ENCODE measurements at places on chromosomes 4 and X.

DNA sequence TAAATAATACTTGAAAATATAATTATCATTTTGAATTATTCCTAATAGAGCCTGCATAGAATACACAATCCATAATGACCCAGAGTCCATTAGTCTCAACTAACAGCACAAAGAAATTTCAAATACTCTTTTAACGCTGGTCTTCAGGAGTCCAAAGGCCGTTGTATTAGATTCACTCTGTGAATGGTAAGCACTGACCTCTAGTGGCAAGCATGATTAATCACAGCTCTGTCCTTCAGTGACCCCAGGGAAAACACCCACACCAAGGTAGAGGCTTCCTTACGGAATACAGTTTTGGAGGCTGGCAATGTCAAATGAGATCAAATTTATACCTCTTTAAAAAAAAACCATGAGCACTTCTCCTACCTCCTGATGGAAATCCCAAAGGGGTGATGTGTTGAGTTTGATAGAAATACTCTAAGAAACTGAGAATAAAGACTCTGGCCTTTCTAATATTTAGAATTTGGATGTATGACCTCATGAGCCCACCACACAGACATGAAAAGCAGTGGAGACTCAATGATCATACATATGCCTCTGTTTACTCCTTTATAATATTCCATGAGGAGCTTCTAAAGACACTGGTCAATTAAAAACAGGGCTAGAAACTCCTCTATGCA lies 147.2 kb upstream of the DKK2 start:
- DNase-seq = no peak

DNA sequence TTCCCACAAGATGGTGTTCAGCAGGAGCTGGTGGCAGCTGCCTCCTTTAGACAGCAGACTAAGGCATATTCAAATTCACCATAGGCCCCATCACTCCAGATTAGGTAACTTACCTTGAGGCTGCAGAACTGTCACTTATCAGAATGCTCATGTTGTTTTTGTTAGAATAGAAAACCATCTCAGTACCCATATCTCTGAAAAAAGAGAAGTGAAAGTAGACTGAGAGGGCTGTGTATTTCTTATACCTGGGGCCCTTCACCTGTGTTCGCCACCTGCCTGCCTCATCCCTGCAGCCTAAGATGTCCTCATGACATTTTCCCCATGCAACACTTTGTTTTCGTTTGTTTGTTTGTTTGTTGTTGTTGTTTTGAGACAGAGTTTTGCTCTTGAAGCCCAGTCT lies 32.9 kb upstream of the SPRY1 start:
- no peak for DNase-seq

DNA sequence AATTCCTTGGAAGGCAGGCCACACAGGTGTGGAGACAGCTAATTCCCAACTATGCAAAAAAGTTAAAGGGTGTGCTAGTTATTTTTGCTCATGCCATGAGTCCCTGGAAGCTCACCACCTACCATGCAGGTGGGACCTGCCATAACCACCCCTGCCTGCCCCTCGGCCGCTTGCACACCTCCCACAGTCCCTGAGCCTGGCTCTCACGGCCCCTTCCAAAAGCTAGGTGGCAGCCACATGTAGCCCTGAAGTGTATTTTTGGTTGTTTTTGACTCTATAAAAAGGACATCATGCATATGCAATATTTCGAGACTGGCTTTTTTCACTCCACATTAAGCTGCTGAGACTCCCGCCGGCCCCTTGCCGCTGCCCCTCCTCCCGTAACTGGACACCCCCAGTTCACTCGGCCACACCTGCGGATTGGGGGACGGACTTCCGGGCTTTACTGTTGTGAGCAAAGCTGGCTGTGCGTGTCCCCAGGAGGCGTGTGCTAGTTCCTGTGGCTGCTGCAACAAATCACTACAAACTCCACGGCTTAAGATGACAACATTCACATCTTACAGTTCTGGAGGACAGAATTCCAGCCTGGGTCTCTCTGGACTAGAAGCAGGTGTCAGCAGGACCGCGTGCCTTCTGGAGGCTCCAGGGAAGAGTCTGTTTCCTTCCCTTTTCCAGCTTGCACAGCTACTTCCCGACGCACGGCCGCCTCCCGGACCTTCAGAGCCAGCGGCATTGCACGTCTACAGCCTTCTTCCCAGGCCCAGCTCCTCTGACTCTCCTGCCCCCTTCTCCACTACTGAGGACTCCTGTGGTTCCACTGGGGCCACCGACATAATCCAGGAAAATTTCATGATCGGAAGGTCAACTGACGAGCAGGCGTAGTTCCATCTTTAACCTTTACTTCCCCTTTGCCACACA lies 24.8 kb downstream of the ZFYVE28 start:
- no peak for DNase-seq

- DNase-seq = no peak
Observed at GRCh38 chrX:119690921-119691716, 1.8 kb downstream of the SEPTIN6 start.

DNA sequence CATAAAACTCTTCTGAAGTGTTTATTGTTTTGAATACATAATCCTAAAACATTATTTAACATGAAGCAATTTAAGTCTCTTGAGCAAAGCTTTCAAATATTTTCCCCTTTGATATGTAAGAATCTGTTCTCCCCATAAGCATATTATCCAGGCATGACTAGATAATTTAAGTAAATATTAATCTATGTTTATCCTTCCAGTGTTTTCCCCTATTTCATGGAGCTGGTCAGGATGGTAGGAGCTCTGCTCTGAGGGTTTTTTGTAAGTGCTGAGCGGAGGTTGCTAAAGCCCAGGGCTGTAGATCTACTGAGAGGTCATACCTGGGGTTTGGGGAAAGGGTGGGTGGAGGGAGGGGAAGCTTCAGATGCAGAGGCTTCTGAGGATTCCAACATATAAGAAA lies 258.9 kb upstream of the SFRP2 start:
- DNase-seq = no peak

DNA sequence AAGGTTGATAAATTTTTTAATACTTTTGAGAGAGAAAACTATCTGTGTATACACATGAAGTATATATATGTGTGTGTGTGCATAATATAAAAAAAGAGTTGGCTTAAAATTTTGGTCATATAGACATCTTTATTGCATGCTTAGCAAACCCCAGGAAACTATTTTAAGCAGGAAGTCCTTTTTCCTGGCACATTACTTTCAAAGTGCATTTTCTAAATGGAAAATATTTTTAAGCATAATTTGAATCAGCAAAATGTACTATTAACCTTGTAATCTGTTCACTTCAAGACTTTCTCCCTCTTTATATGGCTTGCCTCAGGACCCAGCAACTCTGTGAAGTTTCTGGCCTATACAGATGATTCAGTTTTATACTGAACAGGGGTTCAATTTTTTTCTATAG lies 106.3 kb downstream of the CDS1 start:
- no peak for DNase-seq

GRCh38 chr4:48943387-48943786 lies 36.8 kb upstream of the OCIAD2 start:
- DNase-seq = no peak

GRCh38 chrX:73134741-73135140 lies 55.4 kb upstream of the PABPC1L2A start:
- DNase-seq = no peak

GRCh38 chrX:74579597-74580198 lies 34.7 kb downstream of the RLIM start:
- no peak for DNase-seq

DNA sequence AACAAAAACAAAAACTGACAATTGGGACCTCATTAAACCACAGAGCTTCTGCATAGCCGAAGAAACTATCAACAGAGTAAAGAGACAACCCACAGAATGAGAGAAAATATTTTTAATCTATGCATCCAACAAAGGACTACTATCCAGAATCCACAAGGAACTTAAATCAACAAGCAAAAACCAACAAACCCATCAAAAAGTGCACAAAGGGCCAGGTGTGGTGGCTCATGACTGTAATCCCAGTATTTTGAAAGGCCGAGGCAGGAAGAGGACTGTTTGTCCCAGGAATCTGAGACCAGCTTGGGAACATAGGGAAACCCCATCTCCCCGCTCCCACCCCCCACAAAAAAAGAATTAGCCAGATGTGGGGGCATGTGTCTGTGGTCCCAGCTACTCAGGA lies 10.7 kb downstream of the C4orf51 start:
- no peak for DNase-seq

- no peak for DNase-seq
Observed at GRCh38 chrX:17836830-17837229, 24.3 kb downstream of the RAI2 start.

GRCh38 chrX:68693481-68694434 lies 46.3 kb downstream of the STARD8 start:
- no peak for DNase-seq

- DNase-seq = no peak
Observed at GRCh38 chrX:100076031-100076430, 334.0 kb downstream of the PCDH19 start.

DNA sequence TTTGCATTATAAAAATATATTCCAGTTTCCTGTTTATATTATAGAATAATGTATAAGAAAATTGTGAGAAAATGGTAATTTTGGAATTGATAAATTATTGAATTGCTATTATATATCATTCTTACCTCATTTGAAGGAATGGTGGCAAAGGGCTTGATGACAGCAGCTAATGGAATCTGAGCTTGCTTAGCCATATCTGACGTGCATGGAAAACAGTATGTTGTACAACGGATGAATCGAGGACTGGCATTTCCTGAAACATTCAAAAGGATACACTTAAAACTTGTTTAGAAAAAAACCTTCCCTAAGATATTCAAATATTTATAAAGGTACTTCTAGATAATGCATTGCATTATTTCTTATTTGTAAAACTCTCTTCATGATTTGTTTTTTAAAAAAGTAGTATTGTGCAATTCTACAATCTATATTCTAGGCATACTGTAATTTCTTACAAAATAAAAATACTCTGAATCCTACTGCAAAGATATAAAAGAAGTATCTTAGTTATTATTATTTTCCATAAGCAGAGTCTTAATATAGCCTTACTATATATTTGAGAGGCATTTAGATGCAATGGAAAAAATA lies 38.3 kb downstream of the SEC24D start:
- no peak for DNase-seq

GRCh38 chr4:127641524-127641923 lies 8.8 kb downstream of the INTU start:
- no peak for DNase-seq

DNA sequence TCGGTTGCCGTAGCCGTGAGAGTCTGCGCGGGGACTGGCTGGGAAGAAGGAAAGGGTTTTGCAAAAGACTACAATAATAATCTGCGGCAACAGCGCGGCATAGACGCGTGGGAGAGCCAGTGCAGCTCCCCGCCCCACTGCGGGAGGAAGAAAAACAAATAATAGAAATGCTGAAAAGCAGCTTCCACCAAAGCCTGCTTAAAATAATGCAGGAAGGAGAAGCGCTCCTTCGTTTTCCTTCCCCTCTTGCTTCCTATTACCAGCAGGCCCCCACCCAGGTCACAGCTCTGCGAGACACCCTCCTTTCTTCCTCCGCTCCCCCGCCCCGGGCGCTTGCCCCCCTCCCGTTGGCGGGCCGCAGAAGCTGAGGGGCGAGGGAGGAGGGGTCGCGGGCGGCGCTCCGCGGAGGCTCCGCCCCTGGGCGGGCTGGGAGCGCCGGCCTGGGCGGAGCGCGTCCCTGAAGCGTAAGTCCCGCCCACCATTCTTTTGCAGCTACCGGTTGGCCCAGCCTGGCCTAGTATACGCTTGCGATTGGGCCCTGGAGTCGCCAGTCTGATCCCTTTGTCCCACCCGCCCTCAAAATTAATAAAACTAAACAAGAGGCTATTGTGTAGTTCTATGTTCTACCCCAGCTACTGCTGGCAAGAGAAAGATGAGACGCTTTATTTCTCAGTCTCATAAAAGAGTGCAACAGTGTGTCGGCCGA lies 636 bp upstream of the AMOT start:
- no peak for DNase-seq

GRCh38 chr4:48958582-48958981 lies 27.5 kb upstream of the CWH43 start:
- no peak for DNase-seq

- no peak for DNase-seq
Observed at GRCh38 chr4:33715841-33716395, 2528.4 kb downstream of the ARAP2 start.

- no peak for DNase-seq
Observed at GRCh38 chrX:106917830-106918500, 2.2 kb upstream of the CLDN2 start.

GRCh38 chrX:153909024-153909979 lies 4.8 kb downstream of the AVPR2 start:
- no peak for DNase-seq

- no peak for DNase-seq
Observed at GRCh38 chr4:42750091-42750490, 93.2 kb upstream of the ATP8A1 start.

DNA sequence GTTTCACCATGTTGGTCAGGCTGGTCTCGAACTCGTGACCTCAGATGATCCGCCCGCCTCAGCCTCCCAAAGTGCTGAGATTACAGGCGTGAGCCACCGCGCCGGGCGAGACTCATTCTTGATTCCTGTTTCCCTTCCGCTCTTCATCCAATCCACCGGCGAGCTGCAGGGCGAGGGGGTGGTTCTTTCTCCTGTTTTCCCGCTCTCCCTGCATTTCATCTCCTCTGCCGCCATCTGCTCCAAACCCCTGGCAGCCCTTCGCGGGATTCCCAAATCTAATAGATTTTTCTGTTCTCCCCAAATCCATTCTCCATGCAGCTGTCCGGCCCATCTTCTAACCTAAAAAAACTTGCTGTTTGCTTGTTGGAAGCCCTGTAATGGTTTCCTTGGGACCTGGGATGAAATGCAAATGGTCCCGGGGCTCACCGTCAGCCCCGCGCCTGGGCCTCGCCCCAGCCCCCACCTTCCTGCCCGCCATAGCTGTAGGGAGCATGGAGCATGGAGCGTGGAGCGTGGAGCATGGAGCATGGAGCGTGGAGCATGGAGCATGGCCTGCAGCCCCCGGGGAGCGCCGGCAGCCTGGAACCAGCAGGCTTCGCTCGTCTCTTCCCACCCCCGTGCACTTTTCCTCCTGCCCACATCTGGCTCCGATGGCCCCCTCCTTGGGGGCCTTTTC lies 1.1 kb downstream of the ZFP42 start:
- DNase-seq = no peak

GRCh38 chrX:26414534-26414933 lies 198.6 kb downstream of the MAGEB5 start:
- DNase-seq = no peak

- no peak for DNase-seq
Observed at GRCh38 chr4:17272154-17272553, 239.7 kb downstream of the QDPR start.

DNA sequence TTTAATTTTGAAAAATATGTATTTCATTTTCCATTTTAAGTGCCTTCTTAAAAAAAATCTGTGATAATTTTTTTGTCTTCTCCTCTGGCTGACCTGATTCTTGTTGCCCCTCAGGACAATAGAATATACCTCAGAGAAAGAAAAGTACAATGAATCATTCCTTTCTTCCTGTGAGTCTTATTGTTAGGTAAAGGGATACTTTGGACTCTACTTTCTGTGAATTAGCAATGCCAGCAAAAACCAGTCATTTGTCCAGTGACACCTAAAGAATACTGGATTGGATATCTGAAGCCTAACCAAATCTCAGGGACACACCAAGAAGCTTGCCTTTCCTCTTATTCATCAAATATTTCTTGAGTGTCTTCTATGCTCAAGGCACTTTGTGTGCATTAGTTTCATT lies 102.1 kb downstream of the AREG start:
- DNase-seq = no peak

Data from vagina (tissue), 2 donors.